Nephron progenitor cell (in vitro differentiated cells): ENCODE measurements at places on chromosomes 5 and 9.

GRCh38 chr9:72542917-72543316, 21.5 kb downstream of the TMC1 start:
- DNase-seq, result no peak

DNA sequence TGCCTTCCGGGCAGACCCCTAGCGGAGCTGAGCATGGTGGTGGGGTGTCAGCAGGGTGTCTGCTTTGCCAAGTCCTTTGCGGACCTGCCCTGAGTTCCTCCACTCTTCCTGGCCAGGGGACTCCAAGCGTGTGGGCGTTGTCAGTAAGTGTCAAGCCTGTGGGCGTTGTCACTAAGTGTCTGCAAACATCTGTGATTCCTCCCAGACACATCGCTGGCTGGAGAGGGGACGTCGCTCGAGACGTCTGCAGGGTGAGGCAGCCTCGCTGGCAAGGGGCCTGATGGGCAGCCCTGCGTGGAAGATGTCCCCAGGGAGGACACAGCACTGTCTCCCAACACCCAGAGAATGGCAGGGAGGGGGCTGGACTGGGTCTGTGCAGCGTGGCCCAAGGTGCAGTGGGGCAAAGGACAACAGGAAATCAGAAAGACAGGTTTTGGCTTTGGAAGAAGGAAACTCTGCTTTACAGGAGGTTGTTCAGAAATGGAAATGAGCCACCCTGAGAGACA, 28.8 kb downstream of the ADAMTSL2 start:
- DNase-seq, result no peak

GRCh38 chr9:38016375-38017135, 52.5 kb downstream of the SHB start:
- no peak for DNase-seq

GRCh38 chr9:18002718-18003438, 424.0 kb downstream of the SH3GL2 start:
- no peak for DNase-seq

- no peak for DNase-seq
Observed at GRCh38 chr9:114687034-114687433, 5.0 kb upstream of the TEX48 start.

- no peak for DNase-seq
Observed at GRCh38 chr9:33344145-33344544, 53.8 kb downstream of the NFX1 start.

DNA sequence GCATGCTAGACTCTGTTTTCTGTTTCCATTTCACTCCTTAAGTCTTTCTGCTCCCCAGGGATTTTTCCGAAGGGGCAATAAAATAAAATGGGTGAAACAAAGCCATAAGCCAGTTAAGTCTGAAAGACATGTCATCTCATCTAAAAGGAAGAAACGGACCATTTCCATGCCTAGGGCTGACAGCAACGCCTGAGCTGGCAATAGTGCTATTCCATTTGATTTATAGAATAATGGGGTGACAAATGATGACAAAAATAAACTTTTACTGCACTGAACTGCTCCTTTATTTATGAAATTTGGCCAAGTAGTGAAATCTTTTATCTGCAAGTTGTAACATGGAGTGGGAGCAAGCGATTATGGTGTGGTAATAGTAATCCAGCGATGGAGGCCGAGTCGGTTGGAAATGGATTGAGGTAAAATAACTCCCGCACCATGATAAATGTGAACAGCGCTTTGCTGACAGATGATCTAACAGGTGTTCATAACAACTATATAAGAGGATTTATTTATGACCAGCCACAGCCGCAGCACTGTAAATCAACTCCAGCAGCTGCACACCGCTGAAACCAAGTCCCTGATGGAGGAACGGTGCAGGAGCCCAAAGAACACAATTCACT, 219.8 kb upstream of the TBCA start:
- DNase-seq, result no peak

GRCh38 chr5:62698756-62699155, 120.1 kb downstream of the LRRC70 start:
- DNase-seq, result no peak

DNA sequence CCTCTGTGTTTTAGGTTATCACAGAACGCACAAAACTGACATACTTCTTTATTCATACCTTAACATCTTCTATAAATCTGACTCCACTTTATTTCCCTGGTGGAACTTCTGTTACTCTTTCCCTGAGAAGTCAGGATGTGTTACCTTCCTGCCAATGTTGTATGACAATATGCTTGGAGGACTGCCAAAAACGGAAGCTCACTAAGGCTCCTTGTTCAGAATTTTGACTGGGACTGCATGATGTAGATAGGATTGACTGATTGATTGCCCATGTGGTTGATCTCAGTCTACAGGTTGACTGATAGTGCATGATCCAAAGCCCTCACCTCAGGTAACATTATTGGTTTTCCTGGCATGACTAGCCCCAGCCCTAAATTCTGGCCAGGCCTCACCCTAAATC, 319.4 kb downstream of the TLR4 start:
- DNase-seq, result no peak

DNA sequence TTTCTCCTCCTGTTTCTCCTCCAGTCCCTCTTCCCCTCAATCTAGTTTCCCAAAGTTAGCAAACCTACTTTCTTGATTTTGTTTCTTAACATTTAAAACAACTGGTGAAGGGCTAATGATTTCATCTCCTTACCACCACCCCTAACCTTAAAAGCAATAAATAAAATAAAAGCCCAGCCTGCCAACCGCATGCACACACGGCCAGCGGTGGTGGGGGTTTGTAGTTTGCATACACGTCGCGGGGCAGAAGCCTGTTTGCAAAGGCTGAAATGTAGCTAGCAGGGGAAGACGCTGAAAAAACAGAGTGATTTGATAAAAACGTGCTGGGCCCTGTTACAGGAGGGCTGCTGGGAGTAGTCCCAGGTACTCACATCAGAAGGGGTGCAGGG, 1.9 kb upstream of the DMRT2 start:
- peak; percentile 34 for DNase-seq

GRCh38 chr9:4298255-4299004, 1.4 kb downstream of the GLIS3 start:
- peak; percentile 29 for DNase-seq

DNA sequence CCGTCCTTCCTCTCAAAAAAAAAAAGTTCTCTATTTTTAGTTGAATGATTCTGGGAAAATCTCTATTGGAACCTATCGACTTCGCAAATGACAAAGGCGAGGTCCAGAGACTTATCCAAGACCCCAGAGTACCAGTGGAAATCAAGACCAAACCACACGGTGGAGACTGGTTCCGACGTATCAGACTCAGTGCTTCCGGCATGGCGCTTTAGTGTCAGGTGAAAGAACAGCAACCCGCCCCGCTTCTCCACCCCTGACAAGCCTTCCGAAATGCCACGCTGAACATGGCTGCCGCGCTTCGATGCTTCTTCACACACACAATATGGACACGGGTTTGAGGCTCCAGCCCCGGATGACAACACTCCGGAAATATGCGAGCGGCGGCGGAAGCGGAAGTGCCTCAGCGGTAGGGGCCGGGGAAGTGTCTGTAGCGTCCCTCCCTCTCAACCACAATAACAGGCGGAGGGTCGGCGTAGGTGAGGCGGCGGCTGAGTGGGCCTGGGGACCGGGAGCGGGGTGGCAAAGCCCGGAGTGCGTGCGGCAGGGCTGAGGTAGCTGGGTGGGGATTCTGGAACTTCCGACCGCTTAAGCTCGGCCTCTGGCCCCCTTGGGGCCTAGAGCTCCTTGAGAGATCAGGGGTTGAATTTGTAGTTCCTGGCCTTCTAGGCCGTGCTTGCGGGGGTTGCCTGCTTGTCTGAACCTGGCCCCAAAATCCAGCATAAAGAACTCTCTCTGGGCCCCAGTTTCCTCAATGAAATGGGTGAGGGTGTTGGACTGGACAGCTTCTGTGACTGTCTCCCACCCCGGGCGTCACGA, at the start of gene FBXO38:
Gene FBXO38 (plus strand): TSS at position 395 of the 816 bp plus-strand sequence. CDS start 10,819 bp downstream, outside the sequence.
- DNase-seq, result peak; percentile 93

DNA sequence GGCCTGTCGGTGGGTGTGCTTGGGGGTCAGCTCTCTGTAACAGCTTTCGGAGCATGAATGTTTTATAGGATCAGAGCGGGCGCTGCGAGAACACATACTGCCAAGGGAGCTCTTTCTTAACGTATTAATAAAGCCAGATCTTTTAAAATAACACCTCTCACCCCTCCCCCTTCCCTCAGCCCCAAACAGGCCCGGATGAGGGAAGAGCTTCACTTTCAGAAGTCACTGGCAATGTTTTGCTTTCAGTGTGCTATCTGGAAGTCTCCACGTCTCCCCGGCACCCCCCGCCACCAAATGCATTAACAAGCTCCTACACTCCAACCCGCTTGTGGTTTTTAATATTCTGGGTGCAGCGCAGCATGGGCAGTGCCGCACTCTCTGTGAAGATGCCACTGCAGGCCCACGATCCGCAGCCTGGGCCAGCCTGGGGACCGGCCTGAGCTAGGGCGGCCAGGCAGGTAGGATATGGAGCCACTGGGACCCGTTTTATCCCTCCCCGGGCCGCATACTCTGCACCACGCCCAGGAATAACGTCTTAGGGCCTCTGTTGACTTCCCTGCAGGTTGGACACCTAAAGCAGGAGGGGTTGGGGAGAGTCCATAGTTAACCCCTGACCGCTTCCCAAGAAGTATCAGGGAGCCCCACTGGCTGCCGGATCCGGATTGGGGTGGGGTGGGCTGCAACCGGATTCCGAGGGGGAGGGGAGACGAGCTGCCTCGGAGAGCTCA, 12.6 kb downstream of the NR2F1 start:
- no peak for DNase-seq

GRCh38 chr5:65969539-65970393, 43.4 kb downstream of the ERBIN start:
- no peak for DNase-seq

DNA sequence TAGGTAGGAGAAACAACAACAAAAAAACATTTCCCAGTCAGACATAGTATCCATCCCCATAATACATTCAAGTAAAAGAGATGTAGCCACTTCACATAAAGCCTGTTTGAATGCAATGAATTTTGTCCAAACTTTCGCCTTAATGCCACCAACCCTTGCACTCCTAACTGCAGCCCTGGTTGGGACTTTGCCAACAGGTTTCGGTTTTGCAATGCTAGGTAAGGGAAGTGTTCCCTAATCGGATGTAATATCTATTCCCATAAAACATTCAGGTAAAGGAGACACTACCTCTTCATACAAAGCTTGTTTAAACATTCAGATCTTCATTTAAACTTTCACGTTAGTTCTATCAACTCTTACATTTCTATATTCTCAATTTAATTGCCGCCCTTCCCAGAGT, 336.1 kb downstream of the DRD1 start:
- DNase-seq, result no peak

GRCh38 chr5:3844266-3844665, 248.6 kb downstream of the IRX1 start:
- no peak for DNase-seq

DNA sequence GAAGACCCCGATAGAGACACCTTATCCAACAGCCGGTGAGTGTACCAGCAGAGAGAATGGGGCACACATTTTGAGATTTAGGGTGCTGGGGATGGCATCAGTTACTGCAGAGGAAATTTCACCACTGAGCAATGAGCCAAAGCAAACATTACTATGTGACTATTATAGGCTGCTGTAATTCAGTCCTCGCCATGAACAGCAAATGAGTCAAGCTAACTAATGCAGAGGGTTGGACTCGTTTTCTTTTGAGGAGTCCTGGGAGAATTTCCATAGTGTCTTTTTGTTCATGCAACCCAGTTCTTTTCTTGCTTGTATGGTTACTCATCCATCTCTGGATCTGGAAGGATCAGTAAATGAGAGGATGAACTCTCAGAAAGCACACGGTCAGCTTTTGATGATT, 323.8 kb downstream of the PSAT1 start:
- DNase-seq, result no peak

- no peak for DNase-seq
Observed at GRCh38 chr5:34005211-34005610, 2.6 kb downstream of the AMACR start.

GRCh38 chr5:172533058-172533398, 78.7 kb upstream of the SH3PXD2B start:
- no peak for DNase-seq

GRCh38 chr9:114261026-114261425, 61.9 kb upstream of the ORM1 start:
- no peak for DNase-seq

DNA sequence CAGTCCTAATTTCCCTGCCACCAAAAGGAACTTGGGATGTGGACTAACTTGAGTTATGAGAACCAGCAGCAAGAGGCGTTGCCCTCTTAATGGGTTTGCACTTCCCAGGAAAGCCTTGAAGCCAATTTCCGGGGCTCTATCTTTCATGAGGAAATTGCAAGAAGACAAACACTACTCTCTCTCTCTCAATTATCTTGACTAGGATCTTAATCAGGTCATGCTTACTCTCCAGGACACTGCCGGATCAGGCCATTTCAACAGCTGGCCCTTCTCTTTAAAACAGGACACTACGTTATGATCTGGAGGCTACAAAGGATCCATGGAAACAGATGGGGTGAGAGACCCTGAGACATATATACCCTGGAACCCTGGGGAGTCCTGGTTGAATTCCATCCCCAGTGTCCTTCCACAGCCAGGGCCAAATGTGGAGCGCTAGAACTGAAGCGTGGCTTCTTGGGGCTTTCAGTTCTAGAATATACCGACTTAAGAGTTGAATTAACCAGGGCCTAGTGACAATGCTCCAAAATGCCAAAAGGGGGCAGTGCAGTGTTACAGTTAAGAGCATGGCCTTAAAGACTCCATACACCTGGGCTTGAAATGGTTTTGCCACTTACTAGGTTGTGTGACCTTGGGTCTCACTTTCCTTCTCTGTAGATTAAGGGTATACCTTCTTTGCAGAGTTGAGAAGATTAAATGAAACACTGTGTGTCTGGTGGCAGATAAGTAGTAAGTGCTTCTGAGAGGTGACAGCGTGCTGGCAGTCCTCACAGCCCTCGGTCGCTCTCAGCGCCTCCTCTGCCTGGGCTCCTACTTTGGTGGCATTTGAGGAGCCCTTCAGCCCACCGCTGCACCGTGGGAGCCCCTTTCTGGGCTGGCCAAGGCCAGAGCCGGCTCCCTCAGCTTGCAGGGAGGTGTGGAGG, 21.1 kb downstream of the FAM219A start:
- peak; percentile 63 for DNase-seq

DNA sequence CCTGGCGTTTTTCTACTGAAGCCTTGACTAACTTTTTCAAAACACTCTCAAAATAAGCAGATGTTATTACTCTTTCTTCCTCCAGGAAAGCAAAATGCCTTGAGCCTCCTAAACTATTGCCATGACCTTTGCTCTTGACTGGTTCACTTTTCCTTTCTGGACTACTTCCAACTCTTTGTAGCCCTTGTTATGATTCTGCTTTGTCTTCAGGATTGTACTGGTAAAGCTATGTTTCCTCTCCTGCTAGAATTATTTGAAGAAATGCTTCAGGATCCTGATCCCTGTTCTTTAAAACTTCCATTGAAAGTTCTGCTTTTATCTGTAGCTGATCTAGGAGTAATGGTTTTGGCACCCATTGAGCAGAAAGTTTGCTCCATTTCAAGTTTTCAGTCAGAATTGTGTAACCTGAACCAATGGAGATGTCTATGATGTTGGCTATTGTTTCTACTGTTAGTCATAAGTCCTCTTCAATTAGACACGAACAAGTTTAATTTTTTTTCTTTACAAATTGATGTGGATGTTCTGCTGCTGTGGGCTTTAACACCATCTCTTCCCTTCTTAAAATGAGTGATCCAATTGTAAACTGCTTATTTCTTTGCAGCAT, 1356.4 kb downstream of the EFNA5 start:
- DNase-seq, result no peak

GRCh38 chr9:69527454-69527853, 144.7 kb downstream of the APBA1 start:
- no peak for DNase-seq
